Renal pelvis (tissue), 12 donors: ENCODE measurements at places on chromosomes 5 and 9. TPM values are rescaled to one million over a fixed set of nuclear protein-coding genes. Genes with fewer than 3 reads are reported as not detected.

GRCh38 chr5:160655717-160656116, 196.3 kb downstream of the ATP10B start:
- DNase-seq, result no peak

- DNase-seq, result no peak
Observed at GRCh38 chr5:14452685-14453454, 128.7 kb upstream of the OTULINL start.

The NMUR2 gene
- polyA plus RNA-seq, result not detected

- DNase-seq, result no peak
Observed at GRCh38 chr5:38453921-38454320, 102.5 kb downstream of the LIFR start.

DNA sequence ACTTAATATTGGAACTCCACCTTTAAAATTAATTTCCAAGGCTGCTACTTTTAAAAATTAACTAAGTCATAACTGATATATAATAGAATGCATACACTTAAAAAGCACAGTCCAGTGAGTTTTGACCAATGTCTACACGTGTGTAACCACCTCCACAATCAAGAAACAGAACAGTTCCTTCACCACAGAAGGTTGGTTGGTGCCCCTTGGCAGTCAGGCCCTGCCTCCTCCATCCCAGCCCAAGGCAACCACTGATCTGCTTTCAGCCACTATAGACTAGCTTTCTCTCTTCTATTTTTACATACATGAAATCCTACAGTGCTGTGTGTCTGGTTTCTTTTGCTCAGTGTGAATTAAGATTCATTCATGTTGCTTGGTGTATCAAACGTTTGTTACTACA, 215.2 kb downstream of the CRB2 start:
- no peak for DNase-seq

The UNC13B gene
- polyA plus RNA-seq, result 27.7 TPM

GRCh38 chr5:71778678-71779276, 59.7 kb downstream of the CARTPT start:
- peak; percentile 19 for DNase-seq

GRCh38 chr9:32706725-32707100, 71.2 kb upstream of the TAF1L start:
- no peak for DNase-seq

GRCh38 chr5:3222924-3223323, 372.7 kb upstream of the IRX1 start:
- DNase-seq, result no peak
